ENCODE measurements at places on chromosomes 2 and 18. TPM values are rescaled to one million over a fixed set of nuclear protein-coding genes. Genes with fewer than 3 reads are reported as not detected.

The SH3BP4 gene
- 19.2 TPM for total RNA-seq

The LINC00305 gene
- not detected for total RNA-seq

The PLCD4 gene
- 1.9 TPM for total RNA-seq

The CRYBA2 gene
- not detected for total RNA-seq

The HOXD13 gene
- not detected for total RNA-seq

The NAGK gene
- total RNA-seq: 90.9 TPM

The MATN3 gene
- total RNA-seq: 1.2 TPM

The IL1RN gene
- 1.7 TPM for total RNA-seq

The ALKAL2 gene
- 63.8 TPM for total RNA-seq

The ASXL2 gene
- 24.1 TPM for total RNA-seq

The MAL gene
- total RNA-seq: 1.0 TPM

The FOXI3 gene
- not detected for total RNA-seq

The NPPC gene
- total RNA-seq: 9.2 TPM

The TTC31 gene
- total RNA-seq: 13.2 TPM

The REG1B gene
- 0.69 TPM for total RNA-seq

The ADAM23 gene
- total RNA-seq: 4.7 TPM

The PFN4 gene
- 0.67 TPM for total RNA-seq

The SMAD2 gene
- 103 TPM for total RNA-seq

The KCNF1 gene
- total RNA-seq: 0.19 TPM

The CACNB4 gene
- 10.5 TPM for total RNA-seq

The SNORC gene
- total RNA-seq: 0.79 TPM

The MOGAT1 gene
- total RNA-seq: not detected
